ENCODE measurements at places on chromosomes 12 and 14.

- DNase-seq: no peak
Observed at GRCh38 chr12:14313379-14314138, 51.9 kb upstream of the ATF7IP start.

DNA sequence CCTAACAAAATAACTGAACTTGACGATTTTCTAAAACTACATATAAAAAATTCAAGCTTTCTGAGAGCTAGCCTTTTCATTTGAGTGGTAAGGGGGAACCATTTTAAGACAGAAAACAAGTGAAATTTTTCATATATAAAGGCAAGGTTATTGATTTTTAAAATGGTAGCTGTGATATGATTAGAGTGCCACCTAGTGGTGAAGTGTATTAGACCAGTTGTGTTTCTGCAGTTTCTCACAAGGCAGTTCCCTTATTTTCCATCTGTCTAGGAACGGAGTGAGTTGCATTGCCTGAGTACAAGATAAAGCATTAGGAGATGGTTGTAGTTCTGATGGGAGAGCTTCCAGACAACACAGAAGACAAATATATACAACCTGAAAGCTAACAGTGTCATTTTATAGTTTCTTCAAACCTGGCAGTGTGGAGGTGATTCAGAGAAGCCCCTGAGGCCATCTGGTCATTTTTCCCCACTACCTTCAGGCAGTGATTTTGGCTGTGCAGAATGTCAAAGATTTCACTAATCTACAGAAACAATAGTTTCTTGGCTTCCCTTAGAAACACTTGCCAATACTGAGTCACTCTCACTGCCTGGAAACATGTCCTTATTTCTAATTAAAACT, 180.8 kb downstream of the C12orf50 start:
- DNase-seq: peak; percentile 48

GRCh38 chr12:125742413-125742812, 677.2 kb downstream of the AACS start:
- DNase-seq: no peak

DNA sequence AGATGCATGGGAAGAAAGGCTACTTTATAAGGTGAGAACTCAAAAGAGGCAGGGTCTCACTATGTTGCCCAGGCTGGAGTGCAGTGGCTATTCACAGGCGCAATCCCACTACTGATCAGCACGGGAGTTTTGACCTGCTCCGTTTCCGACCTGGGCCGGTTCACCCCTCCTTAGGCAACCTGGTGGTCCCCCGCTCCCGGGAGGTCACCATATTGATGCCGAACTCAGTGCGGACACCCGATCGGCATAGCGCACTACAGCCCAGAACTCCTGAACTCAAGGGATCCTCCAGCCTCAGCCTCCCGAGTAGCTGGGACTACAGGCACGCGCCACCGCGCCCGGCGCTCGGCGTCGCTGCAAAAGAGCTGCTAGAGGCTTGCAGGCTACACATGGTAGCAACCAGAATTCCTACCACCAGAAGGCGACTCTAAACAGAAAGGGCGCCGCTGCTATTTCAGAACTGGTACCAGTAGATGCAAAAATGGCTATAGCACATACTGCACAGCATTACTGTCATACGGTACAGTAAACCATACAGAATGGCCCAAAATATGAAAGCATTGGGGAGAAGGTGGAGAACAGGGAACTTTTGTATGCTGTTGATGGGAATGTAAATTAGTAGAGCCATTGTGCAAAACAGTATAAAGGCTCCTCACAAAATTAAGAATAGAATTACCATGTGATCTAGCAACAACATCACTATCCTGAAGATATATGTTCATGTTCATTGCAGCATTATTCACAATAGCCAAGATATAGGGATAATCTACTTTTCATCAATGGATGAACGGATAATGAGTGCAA, 1.2 kb upstream of the NEMF start:
- peak; percentile 87 for DNase-seq

GRCh38 chr14:63670692-63671091, 29.0 kb upstream of the WDR89 start:
- no peak for DNase-seq

DNA sequence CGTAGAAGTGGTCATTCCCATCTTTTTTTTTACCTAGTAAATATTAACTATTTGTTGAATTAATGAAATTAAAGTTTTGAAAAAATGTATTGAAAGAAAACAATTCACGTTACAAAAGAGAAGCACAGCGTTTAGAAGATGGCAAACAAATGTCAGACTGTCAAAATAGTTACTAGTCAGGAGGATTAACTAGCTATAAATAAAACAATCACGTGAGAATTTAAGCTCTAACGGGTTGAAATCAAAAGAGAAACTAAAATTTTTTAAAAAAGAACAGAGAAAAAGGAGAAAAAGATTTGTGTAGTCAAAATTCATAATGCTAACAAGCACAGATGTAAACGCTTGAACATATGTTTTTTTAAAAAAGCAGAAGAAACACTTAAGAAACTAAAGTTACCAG, 26.4 kb downstream of the DDHD1 start:
- DNase-seq: no peak

- no peak for DNase-seq
Observed at GRCh38 chr12:24361877-24362580, 412.6 kb upstream of the SOX5 start.

DNA sequence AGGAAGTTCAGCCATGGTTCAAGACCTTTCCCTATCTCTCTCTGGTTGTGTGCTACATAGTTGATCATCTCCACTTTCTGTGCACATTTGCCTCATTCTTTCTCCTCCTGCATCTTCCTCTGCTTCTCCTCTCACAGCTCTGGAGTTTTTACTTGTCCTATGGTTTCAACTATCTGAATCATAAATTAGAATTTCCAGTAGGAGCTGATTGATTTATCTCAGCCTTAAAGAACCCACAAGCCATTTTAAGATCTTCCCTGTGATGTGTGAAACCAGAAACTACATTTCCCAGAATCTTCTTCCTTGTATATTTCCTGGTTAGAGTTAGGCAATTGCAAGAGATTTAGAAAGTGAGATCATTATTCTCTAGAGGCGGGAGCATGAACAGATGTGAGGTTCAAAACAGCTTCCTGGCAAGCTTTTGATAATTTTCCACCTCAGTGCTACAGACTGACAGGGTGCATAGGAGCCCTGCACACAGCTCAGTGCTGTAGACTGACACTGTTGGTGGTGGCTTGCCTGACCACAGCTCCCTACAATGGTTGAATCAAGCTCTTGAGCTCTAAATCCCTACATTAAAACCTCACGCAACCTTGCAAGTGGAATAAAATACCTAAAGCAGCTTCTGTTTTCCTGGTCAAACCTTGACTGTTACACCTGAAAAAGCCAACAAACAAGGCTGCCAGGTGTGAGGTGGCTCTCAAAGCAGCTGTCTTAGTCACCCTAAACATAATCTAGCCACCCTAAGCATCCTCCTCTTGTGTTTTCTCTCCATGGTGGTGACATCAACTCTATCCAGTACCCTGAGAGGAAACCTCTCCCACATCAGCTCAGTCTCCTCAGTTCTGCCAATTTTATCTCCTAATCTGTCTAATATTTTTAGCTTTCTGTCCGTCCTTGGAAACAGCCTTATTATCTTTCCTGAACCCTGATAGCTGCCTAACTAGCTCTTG, 21.5 kb upstream of the IFNG start:
- no peak for DNase-seq

GRCh38 chr12:85065837-85066482, 29.8 kb downstream of the LRRIQ1 start:
- DNase-seq: no peak
